ENCODE measurements at places on chromosomes 13 and 19.

- no peak overlapping the region for H3K4me3 ChIP-seq
- no peaks in the 10 kb centered on the region for H3K4me1 ChIP-seq
- no peaks in the 10 kb centered on the region for H3K27me3 ChIP-seq
- H3K36me3 ChIP-seq, result no peaks in the 10 kb centered on the region
- H3K27ac ChIP-seq, result no peak overlapping the region
- no peak for DNase-seq
These were observed 65.1 kb downstream of the SPACA7 start for GRCh38 chr13:112441226-112441625.

DNA sequence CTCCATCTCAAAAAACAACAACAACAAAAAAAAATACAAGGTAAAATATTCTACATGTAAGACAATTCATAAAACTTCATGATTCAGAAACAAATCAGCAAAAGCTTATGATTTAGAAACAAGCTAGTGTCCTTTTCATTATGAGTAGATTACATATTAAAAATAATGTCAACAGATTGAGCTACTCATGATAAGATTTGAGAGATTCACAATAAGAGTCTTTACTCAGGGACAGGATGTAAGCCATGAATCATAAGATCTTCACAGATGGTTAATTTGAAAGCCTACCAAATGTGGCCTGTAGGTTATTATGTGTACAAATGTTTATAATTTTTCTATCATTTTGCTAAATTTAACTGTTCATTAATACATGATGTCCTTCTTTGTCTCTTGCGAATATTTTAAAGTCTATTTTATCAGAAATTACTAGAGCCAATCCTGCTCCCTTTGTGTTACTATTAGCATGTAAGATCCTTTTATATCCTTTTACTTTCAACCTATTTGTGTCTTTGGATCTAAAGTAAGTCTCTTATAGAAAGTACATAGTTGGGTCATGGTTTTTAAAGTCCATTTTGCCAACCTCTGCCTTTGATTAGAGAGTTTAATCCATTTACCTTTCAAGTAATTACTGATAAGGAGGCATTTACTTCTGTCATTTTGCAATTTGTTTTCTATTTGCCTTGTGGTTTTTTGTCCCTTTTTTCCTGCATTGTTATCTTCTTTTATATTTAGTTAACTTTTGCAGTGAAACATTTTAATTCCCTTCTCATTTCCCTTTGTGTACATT lies 68.3 kb upstream of the RXFP2 start:
- no peaks in the 10 kb centered on the region for H3K4me1 ChIP-seq
- no peak for DNase-seq
- no peak overlapping the region for H3K4me3 ChIP-seq
- H3K27me3 ChIP-seq, result no peaks in the 10 kb centered on the region
- no peak overlapping the region for H3K27ac ChIP-seq

DNA sequence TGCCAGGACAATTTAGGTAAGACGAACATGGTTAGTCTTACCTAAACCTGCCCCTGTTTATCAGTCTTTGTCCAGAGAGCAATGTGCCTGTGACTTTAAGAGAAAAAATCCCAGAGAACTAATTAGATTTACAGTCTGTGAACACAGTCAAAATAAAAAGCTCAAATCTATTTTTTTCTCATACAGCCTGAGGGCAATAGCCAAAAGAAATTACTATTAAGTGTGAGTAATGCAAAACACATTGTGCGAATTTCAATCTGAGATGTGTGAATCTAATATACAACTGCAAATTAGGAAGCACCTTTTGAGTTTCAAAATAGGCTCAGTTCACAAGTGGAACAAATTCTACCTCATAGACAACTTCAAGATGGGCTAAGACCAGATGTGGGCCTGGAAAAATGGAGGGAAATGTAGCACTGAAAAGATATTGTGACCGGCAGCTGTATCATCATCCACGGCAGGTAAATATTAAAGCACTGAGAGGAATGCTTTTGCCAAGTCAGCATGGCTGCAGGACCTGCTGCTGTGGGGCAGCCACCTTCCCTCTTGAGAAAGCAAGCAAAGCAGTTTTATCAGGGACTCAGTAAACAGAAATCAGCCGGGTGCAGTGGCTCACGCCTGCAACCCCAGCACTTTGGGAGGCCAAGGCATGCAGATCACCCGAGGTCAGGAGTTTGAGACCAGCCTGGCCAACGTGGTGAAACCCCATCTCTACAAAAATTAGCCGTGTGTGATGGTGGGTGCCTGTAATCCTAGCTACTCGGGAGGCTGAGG lies 114.8 kb downstream of the KATNAL1 start:
- DNase-seq, result no peak
- H3K4me3 ChIP-seq, result no peak overlapping the region
- no peaks in the 10 kb centered on the region for H3K27me3 ChIP-seq
- H3K4me1 ChIP-seq, result no peaks in the 10 kb centered on the region
- H3K36me3 ChIP-seq, result no peaks in the 10 kb centered on the region

- peaks cover 35% of the 10 kb centered on the region for H3K36me3 ChIP-seq
- no peak overlapping the region for H3K4me3 ChIP-seq
- DNase-seq, result no peak
- H3K27me3 ChIP-seq, result no peaks in the 10 kb centered on the region
- H3K4me1 ChIP-seq, result no peaks in the 10 kb centered on the region
These were observed 9.8 kb downstream of the TMED1 start for GRCh38 chr19:10826231-10826630.

GRCh38 chr13:77285098-77285497 lies 41.8 kb downstream of the MYCBP2 start:
- no peak for DNase-seq
- no peak overlapping the region for H3K27ac ChIP-seq
- H3K4me1 ChIP-seq, result no peaks in the 10 kb centered on the region
- peaks cover 17% of the 10 kb centered on the region for H3K36me3 ChIP-seq
- no peaks in the 10 kb centered on the region for H3K27me3 ChIP-seq

- no peak for DNase-seq
- H3K4me3 ChIP-seq, result no peak overlapping the region
These were observed 48.8 kb downstream of the ZFP14 start for GRCh38 chr19:36330216-36330615.

GRCh38 chr13:110564472-110564985 lies 3.0 kb upstream of the RAB20 start:
- no peaks in the 10 kb centered on the region for H3K36me3 ChIP-seq
- DNase-seq, result no peak
- H3K4me1 ChIP-seq, result peaks cover 9% of the 10 kb centered on the region
- no peak overlapping the region for H3K27ac ChIP-seq
